Activated effector memory CD4-positive, alpha-beta T cell treated with anti-CD3 and anti-CD28 coated beads, Interleukin-2, amount 50 U/mL, for 16 hours (primary cell): ENCODE measurements at places on chromosomes 7 and 10.

- DNase-seq = no peak
Measured at GRCh38 chr10:30000802-30001571, 58.4 kb downstream of the JCAD start.

DNA sequence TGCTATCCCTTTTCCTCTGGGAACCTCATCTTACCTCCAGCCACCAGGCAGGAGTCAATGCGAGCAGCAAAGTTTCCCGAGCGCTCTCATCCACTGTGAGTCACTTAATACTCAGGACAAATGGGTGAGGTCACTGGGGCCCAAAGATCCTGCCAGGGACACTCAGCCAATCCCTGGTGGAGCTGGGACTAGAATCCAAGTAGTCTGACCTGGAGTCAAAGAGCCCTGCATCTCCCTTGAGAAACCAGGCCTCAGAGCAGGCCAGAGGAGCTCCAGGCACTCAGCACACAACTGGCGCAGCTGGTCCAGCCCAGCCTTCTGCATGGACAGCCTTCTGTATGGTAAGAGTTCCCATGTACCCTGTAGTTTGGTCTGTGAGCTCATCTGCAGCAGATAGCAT, 142.3 kb downstream of the MAPK8 start:
- DNase-seq = peak; percentile 25

DNA sequence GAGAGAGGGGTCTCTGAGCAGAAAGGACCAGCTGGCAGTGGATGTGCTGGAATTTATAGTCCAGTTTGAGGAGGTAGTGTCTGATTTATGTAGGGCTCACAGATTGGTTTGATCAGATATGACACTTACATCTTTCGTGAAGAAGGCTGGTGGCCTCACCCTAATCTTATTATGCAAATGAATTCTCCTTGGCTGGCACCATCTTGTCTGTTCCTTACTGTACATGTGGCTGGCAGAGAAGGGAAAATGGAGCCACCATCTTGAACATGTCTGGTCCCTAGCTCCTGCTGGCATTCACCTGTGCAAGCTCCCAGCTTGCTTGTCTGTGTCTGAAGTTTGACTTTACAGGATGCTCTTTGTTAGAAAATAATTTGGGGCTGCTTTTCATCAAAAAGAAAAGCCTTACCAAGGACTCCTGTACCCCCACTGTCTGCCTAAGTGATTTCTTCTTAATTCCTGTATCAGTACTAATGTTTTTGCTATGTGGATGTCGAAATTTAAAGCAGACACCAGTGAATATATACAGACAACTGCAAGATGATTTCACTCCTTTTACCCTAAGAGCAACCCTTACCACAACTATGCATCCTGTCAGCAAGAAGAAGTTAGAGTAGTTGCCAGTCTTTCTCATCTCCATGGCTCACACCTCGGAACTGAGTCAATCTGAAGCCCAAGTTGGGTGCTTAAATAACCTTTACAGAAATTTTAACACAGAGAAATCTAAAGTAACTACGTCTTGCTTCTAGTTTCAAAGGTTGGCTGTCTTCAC, 322.0 kb upstream of the SEMA3D start:
- DNase-seq = no peak

DNA sequence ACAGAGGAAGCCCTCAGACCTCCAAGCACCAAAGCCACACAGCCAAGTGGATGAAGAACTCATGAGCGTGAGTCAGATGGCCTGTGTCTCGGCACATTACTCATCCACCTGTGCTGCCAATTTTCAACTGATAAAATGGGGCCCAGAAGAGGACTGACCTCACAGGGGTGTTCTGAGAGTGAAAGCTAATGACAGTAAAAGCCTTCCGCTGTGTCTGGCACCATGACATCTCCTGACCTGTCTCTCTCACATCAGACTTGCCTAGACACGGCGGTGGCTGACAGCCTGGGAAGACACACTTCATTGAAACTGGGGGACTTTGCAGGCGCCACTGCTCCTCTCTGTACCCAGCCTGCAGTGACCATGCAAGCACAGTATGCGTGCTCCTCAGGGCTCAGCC, 8.3 kb upstream of the SLC18A3 start:
- no peak for DNase-seq

DNA sequence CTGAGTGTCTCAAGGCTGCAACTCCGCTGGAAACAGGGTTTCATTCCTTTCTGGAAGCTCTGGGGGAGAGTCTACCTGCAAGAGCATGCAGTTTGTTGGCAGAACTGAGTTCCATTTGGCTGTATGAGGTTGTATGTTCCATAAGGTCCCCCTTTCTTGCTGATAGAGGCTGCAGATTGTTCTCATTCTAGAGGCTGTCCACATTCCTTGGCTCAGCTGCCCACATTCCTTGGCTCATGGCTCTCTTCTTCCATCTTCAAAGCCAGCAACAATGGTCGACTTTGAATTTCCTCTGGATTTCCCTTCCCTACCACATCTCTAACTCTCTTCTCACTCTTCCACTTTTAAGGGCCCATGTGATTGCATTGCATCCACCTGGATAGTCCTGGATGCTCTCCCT, 147.3 kb upstream of the CDCA7L start:
- DNase-seq = no peak
